ENCODE measurements at places on chromosomes 4 and X.
A peak's percentile ranks its signal among the peaks of the same experiment; 100 is the strongest.

GRCh38 chr4:87505862-87506261 lies 23.3 kb downstream of the SPARCL1 start:
- no peak for DNase-seq
- peaks cover 14% of the 10 kb centered on the region for H3K4me1 ChIP-seq
- no peak overlapping the region for H3K27ac ChIP-seq
- H3K36me3 ChIP-seq: no peaks in the 10 kb centered on the region

DNA sequence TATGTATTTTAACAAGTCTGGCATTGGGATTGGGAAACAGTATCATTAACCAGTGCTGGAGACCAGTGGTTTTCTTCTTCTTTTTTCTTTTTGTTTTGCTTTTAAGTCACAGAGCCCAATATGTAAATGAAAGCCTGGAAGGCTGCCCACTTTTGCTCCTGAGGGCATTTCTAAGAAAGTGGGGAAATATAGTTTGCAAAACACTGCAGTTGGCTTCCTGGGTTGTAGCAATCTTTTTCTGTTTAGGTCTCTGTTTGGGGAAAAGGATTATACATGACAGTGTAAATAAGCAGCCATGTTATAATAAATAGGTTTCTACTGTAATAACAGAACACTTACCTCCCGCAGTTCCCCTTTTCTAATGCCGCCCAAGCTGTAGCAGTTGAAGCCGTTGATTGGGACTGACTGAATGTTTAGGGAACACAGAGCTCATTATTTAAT lies 105.5 kb downstream of the TMEM164 start:
- H3K27me3 ChIP-seq: no peaks in the 10 kb centered on the region
- H3K4me1 ChIP-seq: no peaks in the 10 kb centered on the region
- H3K27ac ChIP-seq: no peak overlapping the region
- H3K36me3 ChIP-seq: no peaks in the 10 kb centered on the region
- no peak for DNase-seq

DNA sequence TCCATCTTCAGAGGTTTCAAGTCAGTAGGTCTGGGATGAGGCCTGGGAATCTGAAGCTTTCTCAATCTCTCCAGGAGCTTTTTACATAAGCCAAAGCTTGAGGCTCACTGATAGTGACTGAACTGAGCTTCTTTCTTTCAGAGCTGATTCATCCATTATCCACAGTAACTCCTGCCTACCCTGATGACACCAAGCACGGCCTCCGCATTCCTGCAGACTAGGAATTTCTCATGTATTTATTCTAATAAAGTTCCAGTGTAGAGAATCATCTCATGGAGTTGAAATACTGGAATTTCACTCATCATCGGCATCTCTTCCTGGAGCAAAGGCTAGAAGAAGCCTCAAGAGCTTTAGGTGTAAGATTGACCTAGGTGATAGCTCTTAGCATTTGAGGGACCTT lies 12.1 kb upstream of the DCTD start:
- peaks cover 18% of the 10 kb centered on the region for H3K4me1 ChIP-seq
- DNase-seq: peak; percentile 94
- H3K4me3 ChIP-seq: no peak overlapping the region
- no peaks in the 10 kb centered on the region for H3K27me3 ChIP-seq
- no peaks in the 10 kb centered on the region for H3K36me3 ChIP-seq
- H3K27ac ChIP-seq: peak overlapping the region; percentile 72

- no peaks in the 10 kb centered on the region for H3K36me3 ChIP-seq
- DNase-seq: peak; percentile 23
- no peaks in the 10 kb centered on the region for H3K27me3 ChIP-seq
Measured at GRCh38 chr4:137532869-137533236, 559 bp upstream of the PCDH18 start.

- H3K4me1 ChIP-seq: peaks cover 14% of the 10 kb centered on the region
- H3K36me3 ChIP-seq: no peaks in the 10 kb centered on the region
- DNase-seq: no peak
- no peak overlapping the region for H3K4me3 ChIP-seq
- H3K27me3 ChIP-seq: no peaks in the 10 kb centered on the region
Measured at GRCh38 chr4:14177987-14178386, 550.5 kb upstream of the BOD1L1 start.

DNA sequence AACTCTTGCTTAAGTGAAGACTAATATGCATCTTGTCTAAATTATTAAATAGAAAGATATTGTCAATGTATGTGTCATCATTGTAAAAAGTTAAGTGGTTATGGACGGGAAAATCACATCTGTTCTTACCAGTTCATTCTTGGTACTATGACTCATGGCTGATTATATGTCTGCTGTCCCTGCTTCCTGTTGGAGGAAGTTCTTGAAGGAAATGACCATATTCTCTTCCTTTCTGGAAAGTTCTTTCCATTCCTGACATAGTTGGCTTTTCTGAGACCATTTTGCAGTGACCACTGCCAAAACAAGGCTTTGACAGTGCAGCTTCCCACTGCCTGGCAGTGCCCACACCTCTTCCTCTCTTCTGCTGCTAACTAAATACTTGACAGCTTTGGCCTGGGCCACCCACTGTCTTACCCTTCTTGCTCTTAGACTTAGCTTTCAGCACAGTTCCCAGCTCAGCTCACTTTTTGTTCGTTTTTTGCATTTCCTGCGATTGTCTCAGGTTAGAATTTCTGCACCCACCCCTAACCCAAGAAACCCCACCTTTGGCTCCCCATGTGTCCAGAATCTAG lies 13.2 kb upstream of the CLDN24 start:
- no peak overlapping the region for H3K4me3 ChIP-seq
- H3K4me1 ChIP-seq: peaks cover 15% of the 10 kb centered on the region
- DNase-seq: peak; percentile 94
- peak overlapping the region; percentile 61 for H3K27ac ChIP-seq
- H3K36me3 ChIP-seq: no peaks in the 10 kb centered on the region
- H3K27me3 ChIP-seq: no peaks in the 10 kb centered on the region

DNA sequence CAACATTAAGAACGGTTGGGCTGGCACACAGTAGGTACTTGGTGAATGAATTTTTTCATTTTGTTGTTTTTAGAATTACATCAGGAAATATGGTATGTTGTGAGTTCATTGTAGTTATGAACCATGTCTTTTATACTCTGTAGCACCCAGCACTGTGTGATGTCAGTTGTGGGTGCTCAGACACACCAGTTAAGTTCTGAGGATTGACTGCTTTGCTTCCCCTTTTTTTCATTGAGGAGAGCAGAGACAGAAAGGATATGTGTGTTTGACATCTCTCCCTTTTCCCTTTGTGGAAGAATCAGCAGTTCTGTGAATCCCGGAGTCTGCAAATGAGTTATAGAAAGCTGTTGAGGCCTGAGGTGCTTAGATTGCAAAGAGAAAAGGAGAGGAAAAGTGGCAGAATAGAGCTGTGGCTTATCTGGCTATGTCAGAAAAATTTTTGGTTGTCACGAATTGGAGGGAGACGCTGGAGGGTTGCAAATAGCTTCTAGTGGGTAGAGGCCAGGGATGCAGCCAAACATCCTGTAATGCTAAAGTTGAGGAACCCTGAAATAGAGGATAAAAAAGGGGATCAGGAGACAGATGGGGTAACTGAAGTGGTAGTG lies 13.1 kb downstream of the SMAD1 start:
- no peaks in the 10 kb centered on the region for H3K4me1 ChIP-seq
- H3K27me3 ChIP-seq: no peaks in the 10 kb centered on the region
- H3K27ac ChIP-seq: no peak overlapping the region
- no peak for DNase-seq
- no peaks in the 10 kb centered on the region for H3K36me3 ChIP-seq

DNA sequence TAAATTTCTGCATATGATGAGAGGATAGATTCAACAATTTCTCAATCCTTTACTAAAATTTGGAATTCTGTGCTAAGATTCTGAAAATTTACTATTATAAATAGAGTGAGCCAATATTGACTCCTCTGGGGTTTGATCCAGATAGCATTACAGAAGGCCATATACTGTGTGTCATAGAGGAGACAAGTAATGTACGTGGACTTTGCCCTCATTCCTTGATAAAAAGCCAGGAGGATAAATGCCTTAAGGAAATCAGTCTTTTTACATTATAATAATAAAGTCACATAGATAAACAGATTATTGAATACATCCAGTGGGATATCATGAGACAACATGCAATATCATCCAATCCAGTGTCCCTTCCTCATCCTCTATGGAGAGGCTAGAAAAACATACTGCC lies 188.0 kb upstream of the HDX start:
- no peak overlapping the region for H3K27ac ChIP-seq
- H3K36me3 ChIP-seq: no peaks in the 10 kb centered on the region
- DNase-seq: no peak
- no peaks in the 10 kb centered on the region for H3K4me1 ChIP-seq
- no peaks in the 10 kb centered on the region for H3K27me3 ChIP-seq

DNA sequence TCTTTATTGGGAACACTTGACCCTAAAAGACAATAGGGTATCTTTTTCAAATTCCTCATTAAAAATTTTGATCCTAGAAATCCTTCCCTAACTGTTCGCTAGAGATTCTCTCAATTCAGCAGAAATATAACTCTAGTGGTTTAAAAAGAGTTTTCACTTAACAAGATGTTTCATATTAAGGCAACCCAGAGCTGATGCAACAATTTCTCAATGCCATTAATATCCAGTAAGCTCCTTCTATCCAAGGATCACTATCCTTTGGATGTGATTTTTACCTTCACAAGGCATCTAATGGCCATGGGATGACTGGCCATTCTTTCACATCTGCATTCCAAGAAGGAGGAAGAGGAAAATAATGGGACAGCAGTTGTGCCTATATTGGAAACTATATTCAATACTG lies 183.4 kb downstream of the ANKRD50 start:
- no peak overlapping the region for H3K27ac ChIP-seq
- no peaks in the 10 kb centered on the region for H3K36me3 ChIP-seq
- no peaks in the 10 kb centered on the region for H3K27me3 ChIP-seq

GRCh38 chr4:20084488-20084887 lies 167.2 kb upstream of the SLIT2 start:
- no peak overlapping the region for H3K27ac ChIP-seq
- no peaks in the 10 kb centered on the region for H3K4me1 ChIP-seq
- no peak overlapping the region for H3K4me3 ChIP-seq
